ENCODE measurements at places on chromosomes 5 and 9. TPM values are rescaled to one million over a fixed set of nuclear protein-coding genes. Genes with fewer than 3 reads are reported as not detected.

DNA sequence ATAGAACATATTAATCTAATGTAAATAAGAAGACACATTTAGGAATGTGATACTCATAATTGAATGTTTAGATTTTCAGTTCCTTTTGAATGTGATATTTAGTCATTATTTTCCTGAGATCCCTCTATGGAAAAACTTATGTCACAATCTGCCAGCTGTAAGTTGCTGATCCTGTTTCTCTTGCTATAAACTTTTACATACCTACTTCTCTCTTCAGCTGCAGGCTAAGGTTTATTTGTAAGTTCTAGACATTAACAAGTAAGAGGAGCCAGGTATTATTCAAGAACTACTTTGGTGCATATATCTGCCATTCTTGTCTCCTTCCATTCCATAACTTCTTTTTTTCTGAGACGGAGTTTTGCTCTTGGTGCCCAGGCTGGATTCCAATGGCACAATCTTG lies 462.4 kb downstream of the PRR16 start:
- no peak for DNase-seq

MSMP gene
- 23.2 TPM for total RNA-seq

ANKRD34B gene
- total RNA-seq, result not detected

DNA sequence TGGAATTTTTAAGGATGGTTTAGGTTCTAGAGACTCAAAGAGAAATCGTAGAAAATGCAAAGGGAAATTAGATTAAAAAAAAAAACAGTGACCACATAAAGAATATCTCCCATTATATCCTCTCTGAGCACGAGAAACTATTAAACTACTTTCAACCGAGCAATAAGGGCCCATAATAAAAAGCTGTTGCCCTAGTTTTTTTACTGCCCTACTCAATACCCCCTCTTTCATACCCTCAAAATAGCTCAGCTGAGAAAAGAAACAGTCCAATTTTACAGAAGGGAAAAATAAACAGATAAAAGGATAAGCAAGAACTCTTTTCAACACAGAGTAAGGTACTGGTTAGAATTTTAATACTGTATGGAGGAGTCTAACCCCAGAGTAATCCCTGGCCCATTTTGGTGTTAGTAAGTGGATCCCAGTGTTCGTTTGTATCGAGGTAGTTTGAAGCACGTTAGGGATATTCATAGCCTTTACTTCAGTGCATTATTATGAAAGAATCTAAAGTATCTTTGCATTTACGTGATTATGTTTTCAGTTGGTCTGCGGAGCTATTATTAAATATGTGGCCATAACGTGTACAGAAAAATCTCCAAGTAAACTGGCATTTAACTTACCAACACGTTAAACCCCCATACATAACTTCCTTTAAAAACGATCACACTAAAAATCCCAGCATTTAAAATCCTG lies 980 bp upstream of the RHOBTB3 start:
- DNase-seq, result no peak

- no peak for DNase-seq
Observed at GRCh38 chr9:74847478-74848152, 40.1 kb downstream of the TRPM6 start.

RLN1 gene
- total RNA-seq, result not detected

DNA sequence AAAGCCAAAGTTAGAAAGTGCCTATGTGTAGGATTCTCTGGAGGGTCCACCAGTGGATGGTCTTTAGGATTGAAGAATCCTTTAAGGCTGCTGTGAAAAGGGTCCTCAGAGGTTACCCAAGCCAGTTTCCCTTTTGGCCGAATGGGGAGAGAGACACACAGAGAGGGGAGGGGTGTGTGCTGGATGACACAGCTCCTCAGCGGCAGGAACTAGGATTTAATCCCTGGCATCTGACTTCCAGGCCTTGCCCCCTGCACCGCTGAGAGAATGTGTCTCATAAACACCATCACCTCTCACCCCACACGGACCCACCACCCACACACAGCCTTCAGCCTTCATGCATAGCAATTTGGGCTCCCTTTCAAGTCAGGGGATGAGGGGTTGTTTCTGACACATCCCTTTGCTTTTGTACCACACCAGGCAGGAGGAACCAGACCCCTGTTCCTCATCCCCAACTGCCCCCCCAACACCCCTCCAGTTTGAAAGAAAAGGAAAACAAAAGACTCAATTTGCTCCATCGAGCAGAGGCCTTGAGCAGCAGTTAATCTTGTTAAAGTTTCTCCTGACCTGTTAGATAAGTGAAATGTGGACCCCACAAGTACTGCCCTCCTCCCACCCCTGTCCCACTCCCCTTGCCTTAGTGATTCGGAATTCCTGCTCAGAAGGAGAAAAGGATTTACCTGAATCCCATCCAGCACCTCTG lies 4.0 kb downstream of the PAPPA start:
- DNase-seq, result no peak

DNA sequence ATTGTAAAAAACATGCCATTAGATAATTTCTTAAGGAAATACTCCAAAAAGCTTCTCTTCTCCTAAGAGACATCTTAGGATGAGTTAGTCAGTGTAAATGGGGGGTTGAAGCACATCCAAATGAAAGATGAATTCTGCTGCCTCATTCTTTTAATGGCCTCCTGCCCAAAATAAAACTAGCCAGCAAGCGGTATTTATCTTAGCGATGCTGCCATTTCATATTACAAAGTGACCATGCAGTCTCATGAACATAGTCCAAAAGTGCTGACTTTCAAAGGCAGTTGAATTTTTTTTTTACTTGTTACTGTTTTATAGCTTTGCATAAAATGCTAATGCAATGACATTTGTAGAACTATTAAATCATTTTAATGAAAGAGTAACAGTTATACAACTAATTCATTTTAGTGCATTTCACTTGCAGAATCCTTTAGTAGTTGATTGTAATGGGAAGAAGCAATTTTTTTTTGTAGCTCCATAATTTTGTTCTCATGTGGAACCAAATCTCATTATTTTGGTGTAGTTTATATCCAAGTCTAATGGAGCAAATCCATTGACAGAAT lies 151.5 kb downstream of the CAVIN4 start:
- DNase-seq, result no peak

DNA sequence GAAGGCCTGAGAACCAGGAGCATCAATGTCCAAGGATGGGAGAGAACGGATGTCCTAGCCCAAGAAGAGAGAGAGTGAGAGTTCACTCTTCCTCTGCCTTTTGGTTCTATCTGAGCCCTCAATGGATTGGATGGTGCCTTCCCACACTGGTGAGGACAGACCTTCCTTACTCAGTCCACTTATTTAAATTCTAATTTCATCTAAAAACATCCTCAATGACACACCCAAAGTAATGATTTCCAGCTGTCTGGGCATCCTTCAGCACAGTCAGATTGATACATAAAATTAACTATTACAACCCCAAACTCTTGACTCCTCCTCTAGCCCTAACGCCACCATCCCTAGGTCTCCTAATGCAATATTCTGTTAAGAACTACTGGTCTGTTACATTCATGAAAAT lies 122.0 kb downstream of the GAS1 start:
- DNase-seq, result no peak

GRCh38 chr5:161600156-161600555 lies 53.6 kb upstream of the GABRB2 start:
- no peak for DNase-seq

DNA sequence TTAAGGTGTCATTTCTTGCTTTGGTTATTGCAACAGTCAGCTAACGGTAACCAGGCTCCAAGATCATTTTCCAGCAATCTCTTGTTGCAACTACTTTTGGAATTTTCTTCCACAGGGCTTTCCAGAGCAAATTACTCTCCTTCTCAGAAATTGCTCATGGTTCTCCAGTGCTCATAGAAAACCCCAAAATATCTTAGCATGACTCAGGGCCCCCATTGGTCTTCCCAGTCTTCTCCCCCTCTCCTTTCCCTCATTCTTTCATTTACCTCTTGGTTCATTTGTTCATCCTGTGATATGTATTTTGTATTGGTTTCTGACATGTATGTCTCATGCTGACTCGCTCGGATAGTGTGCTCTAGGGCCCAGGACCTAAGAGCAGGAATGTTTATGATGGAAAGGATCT lies 35.6 kb downstream of the WWC1 start:
- no peak for DNase-seq

GRCh38 chr5:150567031-150567717 lies 59.2 kb downstream of the NDST1 start:
- DNase-seq, result no peak

DNA sequence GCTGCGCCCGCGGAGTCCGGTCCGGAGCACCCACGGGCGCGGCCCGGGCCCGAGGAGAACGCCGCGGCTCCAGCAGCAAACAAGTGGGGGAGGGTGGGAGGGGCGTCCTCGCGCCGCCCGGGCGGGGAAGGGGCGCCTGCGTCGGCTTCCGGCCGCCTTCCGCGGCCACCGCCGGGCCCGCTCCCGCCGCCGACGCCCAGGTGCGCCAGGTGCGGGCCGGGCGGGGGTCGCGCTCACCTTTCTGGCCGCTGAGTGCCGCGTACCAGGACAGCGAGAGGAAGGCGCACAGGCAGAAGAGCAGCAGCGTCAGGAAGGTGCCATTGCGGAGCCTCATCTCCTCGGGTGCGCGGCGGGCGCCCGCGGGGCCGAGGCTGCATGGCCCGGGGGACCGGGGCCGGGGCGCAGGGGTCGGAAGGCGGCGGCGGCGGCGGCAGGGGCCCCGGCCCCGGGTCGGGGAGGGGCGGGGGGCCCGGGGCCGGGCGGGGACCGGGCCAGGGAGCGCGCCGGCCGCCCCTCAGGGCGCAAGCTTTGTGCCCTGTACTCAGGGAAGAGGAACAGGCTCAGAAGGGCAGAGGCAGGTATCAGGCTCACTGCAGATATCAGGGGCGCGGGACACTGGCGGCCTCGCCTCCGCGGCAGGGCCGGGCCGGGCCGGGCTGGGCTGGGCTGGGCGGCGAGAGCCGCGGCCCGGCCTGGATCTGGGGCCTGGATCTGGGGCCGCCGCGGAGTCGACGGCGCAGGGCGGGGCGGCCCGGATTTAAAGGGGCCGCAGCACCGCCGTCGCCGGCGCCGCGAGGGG lies at the start of gene MGAT4B:
Gene MGAT4B, minus strand, starts transcription at position 617 of the 799 bp plus-strand sequence. Its CDS starts 283 bp downstream, at position 334.
- DNase-seq, result no peak

DNA sequence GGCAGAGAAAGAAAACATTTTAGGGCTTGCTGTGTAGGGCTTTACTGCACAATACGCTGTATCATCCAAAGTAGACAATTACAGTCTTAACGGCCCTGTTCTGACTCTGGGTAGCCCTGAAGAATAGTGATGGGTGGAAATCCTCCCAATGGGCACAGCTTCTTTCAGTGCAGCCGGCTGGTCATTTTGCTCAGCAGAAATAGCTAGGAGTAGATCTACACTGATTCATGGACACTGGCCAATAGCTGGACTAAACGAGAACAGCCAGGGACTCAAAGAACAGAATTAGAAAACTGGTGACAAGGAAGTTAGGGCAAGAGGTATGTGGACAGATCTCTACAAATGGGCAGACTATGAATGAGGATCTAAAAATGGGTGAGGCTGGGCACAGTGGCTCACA lies 69.3 kb downstream of the IARS1 start:
- no peak for DNase-seq

DNA sequence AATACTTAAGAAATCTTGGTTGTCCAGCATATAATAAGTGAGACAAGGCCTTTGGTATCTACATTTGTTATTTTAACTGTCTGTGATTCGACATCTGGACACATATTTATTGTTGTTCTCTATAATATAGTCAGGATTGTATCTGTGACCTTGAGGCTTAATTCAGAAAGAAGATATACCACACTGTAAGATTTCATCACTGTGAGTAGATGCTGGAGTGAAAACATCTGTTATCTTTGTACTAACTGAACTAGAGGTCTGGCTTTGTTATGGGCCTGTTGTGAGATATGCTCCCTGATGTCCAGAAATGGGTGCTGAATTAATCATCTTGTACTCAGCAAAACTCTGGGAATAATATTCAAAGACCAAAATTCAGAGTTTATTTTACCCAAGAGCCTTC lies 148.5 kb downstream of the ISOC1 start:
- no peak for DNase-seq

TEK gene
- total RNA-seq, result 100 TPM

DNA sequence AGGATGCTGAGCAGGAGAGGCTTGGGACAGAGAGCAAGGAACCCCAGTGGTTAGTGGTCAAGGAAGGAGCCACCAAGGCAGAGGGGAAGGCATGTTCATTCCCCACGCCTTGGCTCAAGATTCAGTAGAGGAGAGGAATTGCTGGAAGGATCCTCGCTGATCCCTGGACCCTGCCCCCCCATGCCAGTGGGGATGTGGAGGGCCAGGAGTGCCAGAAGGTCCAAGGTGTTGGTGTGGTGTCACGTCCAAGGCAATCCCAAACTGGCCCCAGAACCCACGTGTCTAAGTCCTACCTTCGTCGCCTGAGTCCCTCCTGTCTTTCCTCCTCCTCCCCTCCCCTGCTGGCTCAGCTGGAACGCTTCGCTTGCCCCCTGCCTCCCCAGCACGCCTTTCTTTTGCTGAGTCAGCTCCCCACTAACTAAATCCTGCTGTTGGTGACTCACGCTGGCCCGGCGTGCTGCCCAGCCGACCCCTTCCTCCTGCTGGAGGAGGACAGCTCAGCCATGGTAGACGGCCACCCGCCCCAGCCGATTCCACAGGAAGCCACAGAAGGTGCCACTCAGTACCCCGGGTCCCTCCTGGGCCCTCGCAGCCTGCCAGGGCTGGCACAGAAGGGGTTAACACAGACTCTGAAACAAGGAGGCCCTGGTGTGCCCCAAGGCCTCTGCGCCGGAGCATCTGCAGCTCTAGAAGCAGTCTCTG lies 37.6 kb upstream of the ORM1 start:
- no peak for DNase-seq

DNA sequence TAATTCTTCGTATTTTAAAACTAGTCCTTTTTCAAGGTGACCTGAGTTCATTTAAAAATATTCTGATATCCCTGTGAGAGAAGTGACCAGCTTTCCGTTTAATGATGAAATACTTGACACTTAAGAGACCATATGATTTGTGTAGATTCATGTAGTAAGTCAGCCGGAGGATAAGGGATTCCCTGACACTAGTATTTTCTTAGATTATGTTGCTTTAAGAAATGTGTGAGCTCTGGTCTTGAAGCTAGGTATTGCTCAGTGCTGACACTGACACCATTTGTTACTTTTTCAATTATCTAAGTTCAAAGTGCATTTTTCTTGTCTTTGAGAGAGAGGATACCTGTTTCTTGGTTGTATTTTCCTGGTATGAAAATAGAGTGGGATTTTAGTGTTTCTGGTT lies 4.2 kb downstream of the NIPBL start:
- DNase-seq, result no peak

DNA sequence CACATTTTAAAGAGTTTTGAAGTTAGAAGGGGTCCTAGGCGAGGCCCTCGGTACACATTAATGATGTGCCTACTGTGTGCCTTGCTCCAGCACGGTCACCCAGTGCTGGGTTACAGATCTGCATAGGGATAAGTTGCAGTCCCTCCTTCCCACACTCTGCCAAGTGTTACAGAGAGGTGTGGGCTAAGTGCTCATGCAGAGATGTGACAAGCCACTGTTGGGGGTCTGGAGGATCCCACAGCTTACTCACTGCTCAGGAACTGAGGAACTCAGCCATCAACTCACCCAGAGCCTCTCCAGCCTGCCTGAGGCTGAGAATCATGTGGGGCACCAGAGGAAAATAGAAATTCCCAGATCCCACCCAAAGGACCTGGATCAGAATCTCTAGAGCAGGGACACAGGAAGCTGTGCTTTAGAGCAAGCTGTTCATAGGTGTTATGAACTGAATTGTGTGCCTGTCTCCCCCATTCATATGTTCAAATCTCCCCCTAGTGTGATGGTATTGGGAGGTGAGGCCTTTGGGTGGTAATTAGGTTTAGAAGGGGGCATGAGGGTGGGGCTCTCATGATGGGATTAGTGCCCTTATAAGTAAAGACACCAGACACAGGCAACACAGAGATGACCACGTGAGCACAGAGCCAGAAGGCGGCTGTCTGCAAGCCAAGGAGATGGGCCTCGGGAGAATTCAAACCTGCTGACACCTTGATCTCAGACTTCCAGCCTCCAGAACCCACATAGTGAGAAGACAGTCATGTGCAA lies 164.1 kb downstream of the HSD17B3 start:
- DNase-seq, result no peak
